Activated CD8-positive, alpha-beta memory T cell treated with anti-CD3 and anti-CD28 coated beads for 4 hours (primary cell): ENCODE measurements at places on chromosomes 2 and 18.

- DNase-seq = no peak
Measured at GRCh38 chr18:70365361-70365760, 76.5 kb downstream of the SOCS6 start.

- DNase-seq = no peak
Measured at GRCh38 chr2:206873423-206873822, 65.9 kb upstream of the CPO start.

DNA sequence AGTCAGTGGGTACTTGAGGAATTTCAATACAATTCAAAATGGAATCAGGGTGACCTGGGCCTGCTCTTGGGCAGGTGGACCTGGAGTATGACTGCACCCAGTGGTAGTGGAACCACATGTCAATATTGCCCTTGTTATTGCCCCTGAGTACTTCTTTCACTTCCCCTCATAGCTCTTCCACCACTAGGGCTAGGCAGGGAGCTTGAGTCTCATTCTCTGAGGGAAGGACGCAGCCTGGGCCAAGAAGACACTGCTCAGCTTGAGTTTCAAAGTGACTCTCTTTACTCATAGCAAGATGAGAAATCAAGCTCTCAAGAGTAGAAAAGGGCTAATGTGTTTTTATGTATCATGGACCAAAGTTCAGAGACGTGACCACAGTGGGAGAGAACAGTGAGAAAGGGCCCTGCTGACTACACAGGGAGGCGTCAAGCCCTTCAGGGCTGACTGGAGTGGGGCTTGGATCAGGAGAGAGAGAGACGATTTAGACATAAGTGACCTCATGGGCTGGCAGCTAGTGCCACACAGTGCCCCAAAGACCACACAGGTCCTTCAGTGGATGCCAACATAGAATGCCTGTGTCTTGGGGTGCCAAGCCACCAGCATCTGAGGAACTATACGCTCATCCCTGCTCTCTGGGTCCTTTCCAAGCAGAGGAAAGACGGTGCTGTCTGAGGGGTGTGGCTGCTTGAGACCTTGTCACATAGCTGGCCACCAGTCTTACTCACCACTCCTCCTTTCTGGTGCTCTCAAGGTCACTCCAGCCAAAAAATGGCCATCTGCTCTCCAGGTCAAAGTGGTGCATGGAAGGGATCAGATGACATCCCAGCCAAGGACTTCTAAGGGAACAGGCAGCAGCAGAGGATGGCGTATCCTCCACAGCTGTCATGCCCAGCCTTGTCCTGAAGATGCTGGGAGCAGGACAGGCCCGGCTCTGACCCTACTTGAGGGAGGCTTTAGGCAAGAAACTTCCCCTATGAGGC, 13.0 kb downstream of the PTMA start:
- no peak for DNase-seq

DNA sequence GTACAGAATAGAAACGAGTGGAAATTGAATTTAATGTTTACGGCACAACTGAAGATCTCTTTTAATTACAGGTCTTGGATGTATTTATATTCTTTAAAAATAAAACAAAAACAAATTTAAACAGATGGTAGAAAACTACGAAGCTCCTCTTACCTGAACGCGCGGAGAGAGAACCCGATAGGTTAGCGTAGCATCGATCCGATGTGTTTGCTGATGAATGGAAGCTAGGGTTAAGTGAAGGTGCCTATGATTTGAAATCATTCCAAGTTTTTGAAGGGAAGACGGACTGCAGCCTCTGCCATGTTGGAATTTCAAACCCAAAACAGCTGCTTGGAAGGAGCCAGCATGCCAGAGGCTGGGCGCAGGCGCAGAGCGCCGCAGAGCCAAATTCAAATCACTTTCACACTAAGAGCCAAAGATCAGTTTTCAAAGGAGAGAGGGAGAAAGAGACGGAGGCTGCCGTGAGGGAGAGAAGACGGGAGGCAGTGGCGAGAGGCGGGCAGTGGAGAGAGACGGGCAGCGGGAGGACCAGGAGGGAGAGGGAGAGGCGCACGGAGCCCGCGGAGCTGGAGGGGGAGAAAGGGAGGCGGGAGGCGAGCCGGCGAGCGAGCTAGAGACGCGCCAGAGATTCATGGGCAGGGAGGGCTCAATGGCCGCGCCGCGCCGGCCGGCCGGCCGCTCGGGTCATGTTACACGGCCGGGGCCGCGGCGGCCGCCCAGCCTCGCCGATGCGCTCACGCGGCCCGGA, at the start of gene FIGN:
Gene FIGN, minus strand, starts transcription at position 324 of the 748 bp plus-strand sequence. CDS start 1,081 bp downstream, outside the sequence.
- DNase-seq = no peak

DNA sequence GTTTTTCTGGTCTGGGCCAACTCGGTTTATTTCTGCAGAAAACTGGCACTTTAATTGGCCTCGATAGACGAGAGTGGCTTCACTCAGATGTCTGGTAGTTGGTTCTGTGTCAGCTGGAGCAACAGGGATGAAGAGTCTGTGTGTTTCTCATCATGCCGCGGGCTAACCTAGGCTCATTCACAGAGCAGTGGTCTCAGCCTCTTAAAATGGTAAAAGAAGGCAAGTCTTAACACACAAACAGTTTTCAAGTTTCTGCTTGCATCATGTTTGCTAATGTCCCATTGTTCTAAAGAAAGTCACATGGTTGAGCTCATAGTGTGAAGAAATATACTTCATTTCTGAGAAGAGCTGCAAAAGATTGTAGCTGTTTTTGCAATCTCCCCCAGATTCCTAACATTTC, 37.5 kb upstream of the ANXA4 start:
- no peak for DNase-seq

DNA sequence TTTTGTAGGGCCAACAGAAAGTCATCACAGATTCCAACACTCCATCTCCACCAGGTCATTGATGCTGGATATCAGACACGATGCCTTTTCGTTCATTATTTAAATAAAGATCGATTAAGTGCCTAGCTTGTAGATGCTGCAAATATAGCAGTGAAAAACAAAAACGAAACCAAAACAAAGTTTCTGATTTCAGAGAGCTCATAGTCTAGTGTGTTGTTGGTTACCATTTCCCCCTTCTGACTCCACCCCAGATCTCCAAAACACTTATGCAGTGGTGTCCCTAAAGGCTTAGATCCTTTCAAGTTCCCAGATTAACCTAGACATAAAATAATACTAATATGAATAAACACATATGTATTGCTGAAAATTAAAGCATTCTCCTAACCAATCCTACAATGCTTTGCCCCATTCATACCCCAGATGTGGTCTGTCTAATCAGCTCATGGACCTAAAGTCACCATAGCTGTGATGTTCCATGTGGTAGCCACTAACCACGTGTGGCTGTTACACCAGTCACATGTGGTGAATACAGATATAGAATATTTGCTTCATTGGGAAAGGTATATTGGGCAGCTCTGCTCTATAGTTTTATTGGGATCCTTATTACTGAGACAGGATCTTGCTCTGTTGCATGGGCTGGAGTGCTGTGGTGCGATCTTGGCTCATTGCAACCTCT, 787.2 kb downstream of the TDRD15 start:
- no peak for DNase-seq

DNA sequence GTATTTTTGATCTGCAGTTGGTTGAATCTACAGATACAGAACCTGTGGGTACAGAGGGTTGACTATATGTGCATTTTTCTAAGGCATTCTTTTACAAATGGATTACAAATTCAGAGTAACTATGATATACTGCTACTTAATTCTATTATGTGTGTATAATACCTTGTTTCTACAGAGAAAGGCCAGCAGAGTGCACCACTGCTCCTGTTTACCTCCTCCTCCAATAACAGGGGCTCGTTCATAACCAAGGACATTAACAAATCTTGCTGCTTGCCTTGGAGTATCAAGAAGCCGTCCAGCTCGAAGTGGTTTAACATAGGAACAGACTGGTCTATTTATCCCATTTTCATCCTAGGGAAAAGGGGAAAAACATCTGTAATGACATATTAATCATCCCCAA, 16.4 kb downstream of the CEP76 start:
- DNase-seq = no peak

DNA sequence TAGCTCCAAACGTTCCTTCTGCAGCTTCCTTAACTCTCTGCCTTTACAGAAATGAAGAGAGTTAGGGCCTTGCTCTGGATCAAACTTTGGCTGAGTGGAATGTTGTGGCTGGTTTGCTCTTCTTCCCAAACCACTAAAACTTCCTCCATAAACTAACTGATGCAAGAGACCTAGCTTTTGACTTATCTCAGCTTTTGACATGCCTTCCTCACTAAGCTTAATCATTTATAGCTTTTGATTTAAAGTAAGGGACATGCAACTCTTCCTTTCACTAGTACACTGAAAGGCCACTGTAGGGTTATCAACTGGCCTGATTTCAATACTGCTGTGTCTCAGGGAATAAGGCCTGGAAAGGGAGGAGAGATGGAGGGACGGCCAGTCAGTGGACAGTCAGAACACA, 8.3 kb downstream of the PXDN start:
- DNase-seq = no peak

DNA sequence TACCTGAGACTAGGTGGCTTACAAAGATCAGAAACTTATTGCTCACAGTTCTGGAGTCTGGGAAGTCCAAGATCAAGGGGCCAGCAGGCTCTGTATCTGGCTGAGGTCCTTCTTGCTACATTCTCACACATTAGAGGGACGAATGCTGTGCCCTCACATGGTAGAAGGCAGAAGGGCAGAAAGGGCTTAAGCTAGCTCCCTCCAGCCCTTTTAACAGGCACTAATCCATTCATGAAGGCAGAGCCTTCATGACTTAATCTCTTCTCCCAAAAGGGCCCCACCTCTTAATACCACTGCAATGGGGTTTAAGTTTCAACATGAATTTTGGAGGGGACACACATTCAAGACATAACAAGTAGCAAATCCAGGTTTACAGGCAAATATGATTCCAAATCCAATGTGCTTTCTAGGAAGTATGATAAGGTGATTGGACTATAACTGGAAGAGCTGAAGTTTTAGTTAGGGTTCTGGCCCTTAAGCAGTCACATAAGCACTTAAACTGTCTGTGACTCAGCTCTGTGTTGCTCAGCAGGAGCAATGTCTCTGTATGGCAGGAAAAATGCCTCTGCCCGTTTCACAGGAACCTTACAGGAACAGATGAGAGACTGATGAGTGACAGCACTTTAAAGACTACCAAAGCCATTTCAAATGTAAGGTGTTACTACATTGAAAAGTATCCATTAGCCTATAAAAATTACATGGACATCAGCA, 119.6 kb upstream of the PTPRM start:
- DNase-seq = no peak
